Hematopoietic multipotent progenitor cell treated with erythropoietin and hydrocortisone succinate and interleukin-3 and kit ligand, for 15 days (in vitro differentiated cells): ENCODE measurements at places on chromosomes 2 and 18.
A peak's percentile ranks its signal among the peaks of the same experiment; 100 is the strongest.

DNA sequence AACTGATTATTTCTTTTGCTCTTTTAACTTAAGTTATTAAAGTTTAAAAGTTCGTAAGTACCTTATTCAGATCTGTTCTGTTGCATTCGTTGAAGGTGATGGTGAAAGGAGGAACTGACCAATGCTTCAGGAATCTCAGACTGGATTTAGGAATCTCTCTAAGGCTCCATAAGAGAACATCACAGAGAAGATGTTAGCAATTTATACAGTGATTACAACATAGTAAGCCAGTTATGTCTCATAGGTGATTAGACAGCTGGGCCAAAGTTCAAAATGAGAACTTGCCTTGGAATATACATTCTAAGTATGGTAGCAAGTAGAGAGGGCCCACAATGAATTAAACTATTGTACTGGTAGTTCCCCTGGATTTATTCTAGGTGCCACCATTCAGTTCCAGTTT is 3.2 kb downstream of the MARS2 start:
- DNase-seq: no peak

DNA sequence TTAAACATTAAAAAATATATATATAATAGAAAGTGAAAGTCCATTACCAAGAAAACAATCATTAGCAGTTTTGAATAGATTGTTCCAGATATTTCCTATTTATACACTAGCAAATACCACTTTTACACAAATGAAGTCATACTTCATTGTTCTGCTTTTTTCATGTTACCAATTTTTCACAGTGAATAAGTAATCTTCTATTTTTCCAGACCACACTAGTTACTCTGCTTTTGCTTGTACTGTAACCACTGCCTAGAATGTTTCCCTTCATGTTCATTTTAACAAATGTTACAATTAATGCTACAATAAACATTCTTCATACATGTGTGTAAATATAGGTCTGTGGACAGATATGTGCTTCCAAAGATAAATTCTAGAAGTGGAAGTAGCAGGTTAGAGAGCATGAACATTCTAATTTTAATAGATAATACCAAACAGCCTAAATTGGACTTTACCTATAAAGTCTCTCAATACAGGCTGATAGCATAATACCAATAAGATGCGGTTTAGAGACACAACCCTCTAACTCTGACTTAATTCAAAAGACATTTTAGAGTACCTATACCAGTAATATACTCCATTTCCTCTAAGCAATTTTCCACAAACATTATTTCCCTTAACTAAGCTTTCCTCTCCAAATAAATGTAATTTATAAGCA is 17.0 kb downstream of the ITSN2 start:
- no peak for DNase-seq

DNA sequence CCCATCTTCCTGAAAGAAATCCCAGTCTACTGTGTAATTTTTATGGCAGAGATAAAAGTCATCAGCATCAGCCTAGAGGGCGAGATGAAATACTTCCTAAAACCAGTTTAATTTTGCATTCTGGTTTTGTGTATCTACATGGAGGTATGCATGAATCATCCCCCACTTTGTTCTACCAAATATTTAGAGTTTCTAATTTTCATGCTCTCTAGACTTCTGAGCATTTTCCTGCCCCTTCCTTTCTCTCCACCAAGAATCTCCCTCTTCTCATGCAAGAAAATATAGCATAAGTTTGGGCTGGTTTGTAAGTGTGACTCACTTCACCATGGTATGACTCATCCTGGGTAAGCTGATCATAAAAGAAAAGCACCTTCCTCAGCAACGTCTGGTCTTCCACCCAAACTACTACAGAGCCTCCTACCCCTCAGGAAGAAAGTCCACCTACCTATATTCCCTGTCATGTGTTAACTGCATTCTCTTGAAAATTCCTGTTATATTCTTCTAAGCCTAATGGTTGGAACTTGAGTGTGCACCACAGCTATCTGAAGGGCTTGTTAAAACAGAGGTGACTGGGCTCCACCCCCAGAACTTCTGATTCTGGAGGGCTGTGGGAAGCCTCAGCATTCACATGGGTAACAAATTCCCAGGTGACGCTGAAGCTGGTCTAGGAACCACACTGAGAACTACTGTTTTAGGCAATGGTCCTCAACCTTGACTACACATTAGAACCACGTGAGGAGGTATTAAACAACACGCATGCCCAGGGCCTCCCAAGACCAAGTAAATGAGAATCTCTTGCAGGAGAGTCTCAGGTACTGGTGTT is 37.4 kb upstream of the RAPGEF4 start:
- peak; percentile 11 for DNase-seq

DNA sequence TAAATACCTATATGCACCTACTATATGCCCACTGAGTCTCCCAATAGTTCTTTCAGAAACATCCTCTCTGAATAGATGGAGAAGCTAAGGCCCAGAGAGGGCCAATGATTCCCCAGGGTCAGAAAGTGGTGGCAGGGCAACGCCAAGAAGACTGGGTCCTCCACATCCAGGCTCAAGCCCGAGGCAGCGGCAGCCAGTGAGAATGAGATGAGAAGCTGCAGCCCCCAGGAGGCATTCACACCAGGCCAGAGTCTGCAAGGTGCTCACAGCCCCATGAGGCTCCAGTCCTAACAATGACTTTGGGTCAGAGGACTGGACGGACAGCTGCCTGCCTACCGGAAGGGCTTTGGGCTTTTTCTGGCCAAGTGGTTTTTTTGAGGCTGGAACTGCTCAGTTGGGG is 3.5 kb downstream of the TEX261 start:
- no peak for DNase-seq

DNA sequence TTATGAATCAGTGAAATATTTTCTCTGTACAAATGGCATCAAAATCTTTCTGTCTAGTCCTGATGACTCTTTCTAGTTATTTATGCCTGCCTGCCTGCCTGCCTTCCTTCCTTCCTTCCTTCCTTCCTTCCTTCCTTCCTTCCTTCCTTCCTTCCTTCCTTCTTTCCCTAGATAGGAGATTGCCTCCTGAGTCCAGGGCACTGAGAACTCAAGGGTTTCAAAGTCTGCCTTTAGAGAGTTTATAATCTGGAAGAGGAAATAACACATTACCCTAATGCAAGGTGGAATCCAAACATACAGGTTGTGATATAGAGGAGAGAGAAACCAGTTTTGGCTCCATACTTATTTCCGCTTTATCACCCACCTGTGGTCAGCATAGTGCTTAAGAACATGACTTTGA is 98.1 kb upstream of the SERPINE2 start:
- no peak for DNase-seq

DNA sequence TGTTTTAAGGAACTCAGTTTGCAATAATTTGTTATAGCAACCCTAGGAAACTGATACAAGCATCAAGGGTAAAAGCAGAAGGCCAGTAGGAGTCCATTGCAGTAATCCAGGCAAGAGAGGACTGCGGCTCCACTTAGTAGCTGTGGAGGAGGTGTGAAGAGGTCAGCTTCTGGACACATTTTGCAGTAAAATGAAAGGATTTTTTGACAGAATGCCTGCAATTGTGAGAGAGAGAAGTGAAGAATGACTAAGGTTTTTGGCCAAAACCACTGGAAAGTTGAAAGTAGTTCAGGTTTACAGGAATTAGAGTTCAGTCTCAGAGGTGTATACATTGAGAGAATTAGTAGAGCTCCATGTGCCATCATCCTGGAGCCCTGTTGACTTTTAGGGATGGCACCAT is 129.5 kb downstream of the RHBDD1 start:
- DNase-seq: no peak

- no peak for DNase-seq
Observed at GRCh38 chr2:182821182-182821581, 45.3 kb downstream of the FRZB start.

- DNase-seq: no peak
Observed at GRCh38 chr2:190891372-190891771, 10.8 kb downstream of the GLS start.

- no peak for DNase-seq
Observed at GRCh38 chr18:58605027-58606020, 23.6 kb downstream of the ALPK2 start.

DNA sequence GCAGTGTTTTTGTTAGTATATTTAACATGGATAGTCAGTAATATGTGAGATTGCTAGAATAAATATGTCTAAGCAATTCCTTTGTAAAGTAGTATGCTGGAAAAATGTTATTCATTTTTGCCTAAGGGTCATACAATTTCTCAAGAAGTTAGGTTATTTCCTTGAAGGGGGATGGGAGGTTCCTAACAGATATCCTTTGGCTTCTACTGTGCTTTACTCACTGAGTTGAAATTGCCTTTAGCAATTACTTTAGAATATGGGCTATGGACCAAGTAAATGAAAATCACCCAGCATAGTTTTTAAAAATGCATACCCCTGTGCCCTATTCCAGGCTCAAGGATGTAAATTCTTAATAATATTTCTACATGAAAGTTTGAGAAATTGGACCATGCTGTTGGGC is 1386.4 kb upstream of the SLC39A10 start:
- no peak for DNase-seq

- no peak for DNase-seq
Observed at GRCh38 chr18:33560686-33561370, 17.2 kb upstream of the ASXL3 start.

DNA sequence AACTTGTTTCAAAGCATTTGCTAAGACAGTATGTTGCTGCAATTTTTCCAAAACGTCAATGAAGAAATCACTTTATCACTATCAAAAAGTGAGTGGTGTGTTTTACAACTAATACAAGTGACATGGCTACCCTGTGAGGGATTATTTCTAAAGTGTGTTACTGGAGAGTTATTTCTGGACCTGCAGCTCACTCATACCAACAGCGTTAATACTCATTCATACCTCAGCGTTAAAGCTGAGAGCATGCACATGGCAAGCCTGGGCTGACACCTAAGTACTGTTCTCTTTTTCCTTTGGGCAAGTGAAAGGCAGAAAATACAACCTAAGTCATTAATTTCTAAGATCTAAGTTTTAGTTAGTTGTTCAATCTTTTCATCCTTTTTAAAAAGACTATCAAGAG is 13.0 kb upstream of the MRPL19 start:
- no peak for DNase-seq

GRCh38 chr2:64454386-64455332 is 697 bp downstream of the LGALSL start:
- no peak for DNase-seq

- no peak for DNase-seq
Observed at GRCh38 chr18:46312221-46312620, 208.0 kb downstream of the HAUS1 start.
